ENCODE measurements at places on chromosomes 7 and 10.

DNA sequence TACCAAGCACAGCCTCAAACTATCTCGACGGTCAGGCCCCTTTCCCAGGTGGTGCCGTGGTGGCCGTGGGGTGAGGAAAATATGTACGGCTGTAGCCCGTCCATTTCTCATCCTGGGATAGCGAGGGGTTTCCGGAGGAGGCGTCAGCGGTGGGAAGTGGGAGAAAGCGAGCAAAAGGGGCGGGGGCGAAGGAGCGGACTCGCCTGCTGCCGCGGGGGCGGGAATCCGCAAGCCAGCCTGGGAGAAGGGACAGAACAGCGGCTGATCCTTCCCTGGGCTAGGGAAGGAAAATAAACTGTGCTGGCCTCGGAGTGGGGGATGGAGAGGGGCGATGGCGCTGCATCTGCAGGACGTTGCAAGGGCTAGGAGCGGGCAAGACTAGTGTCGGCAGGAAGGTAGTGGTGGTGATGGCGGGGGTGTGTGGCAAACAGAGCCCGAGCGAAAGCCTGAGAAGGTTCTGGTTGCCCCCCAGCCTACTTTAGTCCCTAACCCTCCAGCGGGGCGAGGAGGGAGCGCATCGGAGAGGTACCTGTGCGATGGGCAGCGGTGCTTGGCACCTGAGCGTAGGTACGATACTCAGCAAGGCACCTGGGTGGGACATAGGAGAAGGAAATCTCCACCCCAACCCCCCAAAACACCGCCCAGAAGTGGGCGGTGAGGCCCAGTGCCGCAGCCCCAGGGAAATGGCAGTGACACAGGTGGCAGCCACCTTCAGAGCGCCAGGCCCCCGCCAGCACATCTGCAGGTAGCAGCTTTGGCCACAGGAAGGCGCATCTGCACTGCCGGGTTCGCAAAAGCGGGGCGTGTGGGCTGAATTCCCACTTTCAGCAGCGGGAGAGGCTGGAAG lies 49.9 kb upstream of the STEAP1B start:
- DNase-seq: no peak

GRCh38 chr7:54252256-54253035 lies 289.7 kb upstream of the VSTM2A start:
- no peak for DNase-seq

DNA sequence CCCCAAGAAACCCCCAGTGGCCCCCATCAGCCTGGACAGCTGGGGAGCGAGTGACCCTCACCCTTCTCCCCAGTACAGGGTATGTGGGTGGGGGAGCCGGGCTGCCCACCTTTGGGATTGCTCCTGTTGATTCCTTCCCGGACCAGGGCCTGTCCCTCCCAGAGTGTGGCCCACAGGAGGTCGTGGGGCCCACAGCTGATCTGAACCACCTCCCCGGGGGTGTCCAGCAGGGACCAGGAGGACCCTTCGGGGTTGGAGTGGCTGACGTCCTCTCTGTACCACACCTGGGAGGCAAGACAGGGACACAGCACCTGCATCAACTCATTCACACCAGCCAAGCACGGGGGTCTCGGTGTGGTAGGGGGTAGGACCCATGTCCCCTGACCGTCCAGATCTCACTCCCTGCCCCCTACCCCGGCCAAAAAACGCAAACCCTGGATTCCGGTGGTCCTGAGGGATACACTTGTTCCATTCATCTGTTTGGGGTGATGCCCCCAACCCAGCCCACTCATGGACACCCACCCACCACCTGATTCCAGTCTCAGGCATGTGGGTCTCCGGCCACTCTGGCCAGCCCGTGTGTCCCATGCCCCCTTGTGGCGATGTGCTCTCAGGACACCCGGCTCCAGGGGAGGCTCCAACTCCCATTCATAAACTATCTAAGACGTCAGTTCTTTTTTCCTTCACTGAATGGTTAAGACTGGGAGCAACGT lies 10.9 kb downstream of the TECPR1 start:
- peak; percentile 2 for DNase-seq

DNA sequence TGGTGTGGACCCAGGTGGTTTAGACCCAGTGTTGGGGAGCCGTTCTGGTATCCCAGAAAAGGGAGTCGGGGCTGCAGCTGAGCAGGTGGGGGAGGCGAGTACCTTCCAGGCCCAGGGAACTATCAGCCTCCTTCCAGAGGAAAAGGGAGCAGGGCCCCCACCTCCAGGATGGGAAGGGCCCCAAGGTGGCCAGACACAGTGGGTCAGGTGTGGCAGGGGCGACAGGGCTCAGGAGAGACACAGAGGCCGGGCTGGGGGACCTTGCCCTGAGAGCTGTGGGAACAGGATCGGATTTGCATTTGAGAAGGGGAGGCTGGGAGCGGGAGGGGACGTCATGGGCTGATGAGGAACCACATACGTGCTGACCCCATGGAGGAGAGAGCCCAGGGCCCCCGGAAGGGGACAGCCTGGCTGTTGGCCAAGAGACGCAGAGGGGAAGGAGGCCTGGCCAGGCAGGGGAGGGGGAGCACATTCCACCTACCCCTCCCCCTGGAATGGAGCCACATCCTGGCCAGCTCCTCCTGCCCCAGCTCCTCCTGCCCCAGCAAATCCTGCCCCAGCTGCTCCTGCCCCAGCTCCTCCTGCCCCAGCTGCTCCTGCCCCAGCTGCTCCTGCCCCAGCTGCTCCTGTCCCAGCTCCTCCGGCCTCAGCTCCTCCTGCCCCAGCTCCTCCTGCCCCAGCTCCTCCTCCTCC lies 9.7 kb upstream of the TTYH3 start:
- DNase-seq: no peak

DNA sequence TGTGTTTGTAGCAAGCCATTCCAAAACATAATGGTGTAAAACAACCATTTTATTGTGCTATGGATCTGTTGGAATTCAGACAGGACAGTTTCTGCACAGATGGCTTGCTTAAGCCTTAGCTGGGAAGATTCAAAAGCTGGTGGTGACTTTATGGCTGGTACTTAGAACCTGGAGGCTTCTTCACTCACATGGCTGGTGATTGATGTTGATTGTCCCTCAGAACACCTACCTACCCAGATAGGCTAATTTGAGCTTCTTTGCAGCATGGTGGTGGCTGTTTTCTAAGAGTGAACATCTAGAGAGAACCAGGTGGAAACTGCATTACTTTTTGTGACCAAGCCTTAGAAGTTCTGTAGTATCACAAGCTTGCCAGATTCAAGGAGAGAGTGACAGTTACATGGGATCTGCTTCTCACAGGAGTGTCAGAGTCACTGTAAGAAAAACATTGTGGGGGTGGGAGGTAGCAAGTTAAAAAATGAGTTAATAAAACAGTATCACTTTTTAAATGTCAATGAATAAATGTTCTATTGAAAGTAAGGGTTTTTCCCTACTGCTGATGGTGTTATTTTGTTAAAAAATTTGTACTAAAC lies 7.1 kb downstream of the R3HCC1L start:
- DNase-seq: no peak

DNA sequence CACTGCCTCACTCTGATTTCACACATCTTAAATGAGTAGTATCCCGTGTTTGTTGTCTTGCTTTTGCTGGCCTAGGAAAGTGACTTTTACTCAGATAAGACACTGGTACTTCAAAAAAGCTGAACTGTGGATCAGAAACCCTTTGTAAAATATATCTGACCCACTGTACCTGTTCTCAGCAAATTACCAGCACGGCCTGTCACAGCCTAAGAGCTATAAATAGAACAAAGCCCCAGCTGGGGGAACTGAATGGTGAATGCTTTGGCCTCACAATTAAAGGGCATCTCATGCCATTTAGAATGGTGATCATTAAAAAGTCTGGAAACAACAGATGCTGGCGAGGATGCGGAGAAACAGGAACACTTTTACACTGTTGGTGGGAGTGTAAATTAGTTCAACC lies 76.1 kb downstream of the CREB3L2 start:
- DNase-seq: no peak

- DNase-seq: no peak
Measured at GRCh38 chr7:146773506-146773905, 656.9 kb downstream of the CNTNAP2 start.

GRCh38 chr7:151275813-151276577 lies 27.5 kb upstream of the SMARCD3 start:
- DNase-seq: no peak

DNA sequence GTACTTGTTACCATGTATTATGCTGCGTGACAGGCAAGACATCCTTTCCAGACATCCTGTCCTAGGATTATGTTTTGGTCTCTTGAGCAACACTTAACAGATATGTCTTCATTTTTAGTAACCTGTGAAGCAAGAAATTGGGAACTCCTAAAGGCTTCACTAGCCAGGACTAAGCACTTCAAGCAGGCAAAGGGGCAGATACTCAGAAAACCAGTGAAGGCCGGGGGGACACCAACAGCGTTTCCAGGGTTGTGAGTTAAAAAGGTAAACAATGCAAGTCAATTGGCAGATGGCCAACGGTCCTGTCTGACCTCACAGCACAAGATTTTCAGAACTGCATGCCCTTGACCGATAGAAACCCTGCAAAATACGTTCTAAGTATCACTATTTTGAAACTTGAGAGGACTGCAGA lies 77.6 kb upstream of the SFMBT2 start:
- peak; percentile 99 for DNase-seq

GRCh38 chr7:11345621-11346020 lies 371.9 kb downstream of the PHF14 start:
- no peak for DNase-seq

GRCh38 chr10:69372126-69372980 lies 44.4 kb downstream of the TACR2 start:
- no peak for DNase-seq

- no peak for DNase-seq
Measured at GRCh38 chr10:46992803-46993561, 81.8 kb downstream of the PTPN20 start.

GRCh38 chr7:17564678-17565212 lies 266.3 kb downstream of the AHR start:
- DNase-seq: peak; percentile 99

All from MV-4-11 (cell line).